ENCODE measurements at places on chromosomes 11 and 22.
A peak's percentile ranks its signal among the peaks of the same experiment; 100 is the strongest.

DNA sequence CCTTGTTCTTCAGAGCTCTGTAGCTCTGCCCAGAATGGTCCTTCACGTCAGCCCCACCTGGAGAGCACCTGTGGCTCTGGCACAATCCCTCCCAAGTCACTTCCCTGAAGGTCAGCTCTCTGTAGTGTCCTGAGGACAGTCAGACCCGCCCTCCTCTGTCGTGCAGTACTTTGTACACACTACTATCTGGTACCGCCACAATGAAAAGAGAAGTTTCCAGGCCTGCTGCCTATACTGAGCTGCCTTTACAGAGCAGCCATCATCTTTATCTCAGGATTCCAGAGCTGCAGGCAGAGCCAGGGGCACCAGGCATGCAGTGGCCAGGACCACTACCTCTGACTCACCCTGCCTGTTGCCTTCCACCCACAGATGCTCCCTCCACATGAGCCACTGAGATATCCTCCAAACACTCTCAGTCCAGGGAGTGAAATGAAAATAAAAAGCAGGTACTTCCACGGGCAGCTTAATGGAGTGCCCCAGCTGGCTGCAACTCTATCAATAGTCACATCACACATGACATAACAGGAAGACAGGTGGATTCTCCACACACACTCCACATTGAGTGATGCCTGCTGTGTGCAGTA, 7.3 kb downstream of the PACSIN2 start:
- DNase-seq: no peak

DNA sequence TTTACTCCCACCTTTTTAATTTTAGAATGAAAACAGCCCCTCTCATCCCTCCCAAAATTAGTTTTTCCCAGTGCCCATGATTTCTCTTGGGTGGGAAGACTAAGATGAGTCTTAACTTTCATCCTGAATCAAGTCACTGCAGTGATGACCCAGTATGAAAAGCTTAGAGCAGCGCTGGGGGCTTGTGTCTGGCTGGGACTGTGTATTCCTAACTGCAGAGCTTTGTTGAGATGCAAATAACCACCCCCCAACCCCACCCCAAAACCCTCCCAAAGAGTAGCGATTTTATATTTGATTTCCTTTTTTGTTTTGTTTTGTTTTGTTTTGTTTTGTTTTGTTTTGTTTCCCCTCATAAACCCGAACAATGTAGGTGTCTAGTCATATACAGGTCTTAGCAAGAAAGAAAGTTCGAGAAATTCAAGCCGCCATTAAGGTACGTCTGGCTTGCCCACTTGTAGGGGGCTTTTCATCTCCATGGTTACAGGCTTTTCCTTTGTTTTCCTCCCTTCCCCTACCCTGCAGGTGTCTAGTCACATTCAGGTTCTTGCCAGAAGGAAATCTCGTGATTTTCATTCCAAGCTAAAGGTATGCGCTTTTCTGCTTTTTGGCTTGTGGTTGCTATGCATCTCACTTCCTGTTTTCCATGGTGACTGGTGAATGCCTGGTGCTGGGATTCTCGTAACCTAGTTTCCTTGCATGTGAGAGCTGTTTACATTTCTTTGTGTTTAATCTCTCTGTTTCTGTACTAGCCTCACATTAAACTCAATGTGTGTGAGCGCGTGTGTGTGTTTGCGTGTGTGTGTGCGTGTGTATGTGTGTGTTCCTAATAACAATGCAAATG, 144.6 kb upstream of the RASSF10 start:
- DNase-seq: no peak

- DNase-seq: peak; percentile 72
Measured at GRCh38 chr11:117814766-117815261, 9.7 kb downstream of the FXYD2 start.

- DNase-seq: no peak
Measured at GRCh38 chr11:125123194-125123946, 11.9 kb upstream of the TMEM218 start.

DNA sequence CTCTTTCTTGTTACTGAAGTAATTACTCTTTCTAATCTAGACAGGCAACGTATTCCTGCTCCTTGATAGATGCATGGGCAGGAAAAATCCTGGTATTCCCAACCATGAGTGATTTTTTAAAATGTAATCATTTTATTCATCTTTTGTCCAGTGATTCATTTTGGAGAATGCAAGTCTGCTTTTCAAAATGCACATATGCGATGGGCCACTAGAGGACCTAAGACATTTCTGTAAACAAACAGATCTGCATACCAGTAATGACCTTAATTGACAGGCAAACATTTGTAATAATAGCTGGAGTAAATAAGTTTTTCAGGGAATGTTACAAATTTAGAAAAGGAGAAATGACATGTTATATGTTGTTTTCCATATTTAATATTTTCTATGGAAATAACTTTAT, 1167.6 kb downstream of the JRKL start:
- DNase-seq: no peak

DNA sequence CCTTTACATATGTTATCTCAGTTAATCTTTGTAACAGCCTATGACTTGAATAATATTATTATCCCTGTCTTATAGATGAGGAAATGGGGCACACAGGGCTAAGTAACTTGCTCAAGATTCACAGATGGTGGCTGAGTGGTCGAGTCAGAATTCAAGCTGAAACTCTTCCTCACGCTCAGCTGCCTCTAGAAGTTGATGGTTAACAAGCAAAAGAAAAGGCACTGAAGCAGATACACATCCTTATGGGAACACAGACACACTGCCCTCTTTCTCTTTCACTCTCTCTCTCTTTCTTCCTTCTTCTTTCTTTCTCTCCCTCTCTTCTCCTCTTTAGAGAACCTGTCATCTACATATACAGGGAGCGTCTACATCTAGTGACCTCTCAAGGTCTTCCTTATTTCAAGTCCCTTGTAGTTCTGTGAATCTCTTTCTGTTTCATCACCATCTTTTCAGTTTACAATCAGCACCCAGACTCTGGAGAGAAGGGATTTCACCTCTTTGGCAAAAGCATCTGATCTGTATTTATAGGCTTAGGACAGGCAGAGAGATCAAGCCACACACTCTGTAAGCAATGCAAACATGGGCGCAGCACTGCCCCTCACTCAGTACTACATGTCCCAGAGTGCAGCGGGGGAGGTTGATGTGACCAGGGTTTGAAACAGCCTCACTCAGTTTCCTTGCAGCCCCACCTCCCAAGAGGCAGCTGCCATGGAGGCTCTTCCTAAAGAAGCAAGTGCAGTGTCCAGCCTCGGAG, 75.7 kb downstream of the GRAMD1B start:
- DNase-seq: no peak

Measured in stimulated activated CD8-positive, alpha-beta memory T cell treated with anti-CD3 and anti-CD28 coated beads, Interleukin-15, amount 100 ng/mL, for 48 hours (primary cell).